Amniotic stem cell (primary cell): ENCODE measurements at places on chromosomes 7 and 10.

GRCh38 chr10:111211706-111212105 lies 134.9 kb downstream of the ADRA2A start:
- no peak for DNase-seq

DNA sequence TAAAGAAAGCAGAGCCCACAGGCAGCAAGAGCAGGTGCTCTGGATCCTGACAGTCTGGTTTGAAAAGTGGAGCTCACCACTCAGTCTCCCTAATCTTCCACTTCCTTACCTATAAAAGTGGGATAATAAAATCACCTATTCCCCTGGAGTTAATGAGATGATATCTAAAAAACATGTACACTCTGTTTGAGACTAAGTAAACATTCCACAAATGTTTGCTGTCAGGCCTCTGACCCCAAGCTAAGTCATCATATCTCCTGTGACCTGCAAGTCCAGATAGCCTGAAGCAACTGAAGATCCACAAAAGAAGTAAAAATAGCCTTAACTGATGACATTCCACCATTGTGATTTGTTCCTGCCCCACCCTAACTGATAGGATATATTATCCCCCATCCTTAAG lies 1324.5 kb downstream of the XPNPEP1 start:
- no peak for DNase-seq

DNA sequence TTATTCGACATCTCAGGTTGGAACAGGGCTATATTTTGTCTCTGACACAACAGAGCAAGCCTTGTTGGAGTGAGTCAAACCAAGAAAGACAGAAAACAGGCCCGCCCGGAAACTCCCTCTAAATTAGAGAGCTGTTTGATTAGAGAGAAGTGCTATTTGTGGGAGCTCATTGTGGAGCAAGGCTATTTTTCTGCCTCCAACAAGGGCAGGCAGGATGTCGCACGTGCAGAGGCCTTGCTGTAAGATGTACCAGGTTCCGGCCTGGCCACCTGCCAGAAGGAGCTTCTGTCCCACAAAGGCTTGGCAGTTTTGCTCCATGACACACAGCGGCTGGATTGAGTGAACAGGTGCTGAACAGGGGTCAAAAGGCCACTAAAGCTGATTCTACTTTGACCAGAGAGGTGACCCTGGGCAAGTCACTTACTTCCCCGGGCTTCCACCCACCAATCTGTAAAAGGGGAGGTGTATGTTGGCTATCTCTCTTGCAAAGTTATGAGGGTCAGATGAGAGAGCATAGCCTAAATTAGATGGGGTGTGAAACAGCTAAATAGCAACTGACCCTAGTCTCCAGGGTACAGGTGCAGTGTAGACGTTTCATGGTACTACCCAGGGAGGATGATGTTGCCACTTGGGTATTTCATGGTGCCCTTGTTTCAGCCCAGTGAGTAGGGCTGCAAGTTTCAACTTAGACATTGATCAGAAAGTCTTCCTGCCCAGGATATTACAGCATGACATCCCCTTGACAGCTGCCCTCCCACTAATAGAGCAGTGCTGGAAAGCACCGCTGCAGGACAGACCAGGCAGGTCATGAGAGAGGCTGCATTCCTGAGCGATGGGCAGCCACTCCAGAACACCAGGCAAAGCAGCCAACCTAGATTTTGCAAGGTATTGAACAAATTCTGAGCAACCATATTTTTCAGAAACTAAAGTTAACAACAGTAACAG lies 62.0 kb downstream of the VSTM4 start:
- no peak for DNase-seq

GRCh38 chr7:17329440-17329839 lies 31.0 kb downstream of the AHR start:
- DNase-seq = no peak

DNA sequence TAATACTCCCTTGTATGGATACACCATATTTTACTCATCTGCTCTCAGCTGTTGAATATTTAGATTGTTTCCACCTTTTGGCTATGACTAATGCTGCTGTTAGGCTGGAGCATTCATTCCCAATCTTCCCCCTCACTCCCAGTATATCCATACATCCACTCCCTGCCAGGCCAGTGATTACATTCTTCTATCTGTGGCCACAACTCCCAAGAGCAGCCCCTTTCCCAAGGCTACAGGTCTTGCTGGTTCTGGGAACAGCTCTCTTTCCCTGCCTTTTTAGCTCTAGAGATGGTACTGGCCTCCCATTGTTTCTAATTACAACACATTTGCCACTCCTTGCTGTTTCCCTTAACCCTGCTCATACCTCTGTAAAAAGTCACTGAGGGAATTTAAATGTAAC lies 28.2 kb downstream of the SFR1 start:
- DNase-seq = no peak

DNA sequence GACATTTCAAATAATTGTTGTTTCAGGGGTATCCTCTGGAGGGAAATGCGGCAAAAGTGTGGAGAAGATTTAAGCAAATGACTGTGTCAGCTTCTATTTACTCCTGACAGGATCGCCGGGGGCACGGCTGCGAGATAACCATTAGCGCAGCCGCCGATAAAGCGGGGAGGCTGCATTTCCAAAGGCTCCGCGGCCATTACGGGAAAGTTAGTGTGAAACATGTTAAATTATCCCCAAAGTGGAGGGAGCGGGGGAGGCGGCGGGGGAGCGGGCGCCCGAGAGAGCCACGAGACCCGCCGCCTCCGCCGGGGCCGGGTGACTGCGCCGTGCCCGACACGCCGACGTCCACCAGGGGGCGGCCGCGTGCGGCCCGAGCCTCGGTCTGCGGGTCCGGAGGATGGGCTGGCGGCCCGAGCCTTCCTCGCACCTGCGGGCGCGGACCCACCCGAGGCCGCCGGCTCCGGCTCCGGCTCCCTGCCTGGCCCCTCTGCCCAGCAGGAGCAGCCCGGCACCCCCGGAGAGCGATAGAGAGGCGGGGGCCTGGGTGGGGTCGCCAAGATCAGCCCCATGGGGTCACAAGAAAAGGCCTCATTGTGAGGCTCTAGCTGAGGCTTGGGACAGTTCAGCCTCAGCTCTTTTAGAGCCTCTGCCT lies 74.4 kb upstream of the PAX2 start:
- DNase-seq = no peak

- no peak for DNase-seq
Observed at GRCh38 chr7:107989618-107990373, 13.2 kb downstream of the LAMB1 start.

DNA sequence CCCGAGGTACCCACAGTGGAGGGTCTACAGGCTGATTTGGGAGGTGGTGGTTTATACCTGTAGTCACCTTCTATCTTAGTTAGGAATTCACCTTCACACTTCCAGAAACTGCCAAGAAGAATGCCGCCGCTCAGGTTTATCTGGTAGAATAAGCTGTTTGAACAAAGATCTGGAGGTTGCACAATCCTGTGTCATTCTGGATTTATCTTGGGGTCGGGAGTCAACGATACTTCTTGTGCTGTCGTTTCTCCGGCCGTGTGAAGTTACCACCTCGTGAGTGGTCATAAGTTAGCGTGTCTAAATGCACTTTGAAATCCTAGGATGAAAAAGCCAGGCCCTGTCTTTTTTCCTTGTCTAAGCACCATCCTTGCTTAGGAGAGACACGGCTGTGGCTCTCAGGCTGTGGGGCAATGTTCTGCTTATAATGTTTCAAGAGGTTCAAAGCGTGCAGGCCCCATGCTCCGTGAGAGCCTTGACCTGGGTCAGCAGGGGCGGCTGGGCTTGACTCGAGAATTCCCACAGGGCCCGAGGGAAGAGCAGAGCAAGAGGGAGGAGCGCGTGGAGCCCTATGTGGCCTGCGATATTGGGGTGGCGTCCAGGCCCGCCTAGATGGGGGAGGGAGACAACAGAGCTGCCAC lies 35.5 kb downstream of the GRIFIN start:
- no peak for DNase-seq

GRCh38 chr7:73828107-73828803 lies 2.5 kb upstream of the CLDN4 start:
- DNase-seq = no peak

GRCh38 chr10:5951167-5951711 lies 26.1 kb downstream of the IL15RA start:
- DNase-seq = no peak

GRCh38 chr7:97457054-97457453 lies 274.8 kb upstream of the TAC1 start:
- DNase-seq = no peak

- DNase-seq = no peak
Observed at GRCh38 chr10:129961157-129961701, 2.8 kb downstream of the EBF3 start.

- no peak for DNase-seq
Observed at GRCh38 chr10:24449321-24449740, 240.4 kb downstream of the KIAA1217 start.
